ENCODE measurements at places on chromosomes 12 and 14. TPM values are rescaled to one million over a fixed set of nuclear protein-coding genes. Genes with fewer than 3 reads are reported as not detected.
A peak's percentile ranks its signal among the peaks of the same experiment; 100 is the strongest.

The KLRK1 gene
- not detected for total RNA-seq

The DNAJC22 gene
- 23.0 TPM for total RNA-seq

The ACRBP gene
- total RNA-seq: not detected

DNA sequence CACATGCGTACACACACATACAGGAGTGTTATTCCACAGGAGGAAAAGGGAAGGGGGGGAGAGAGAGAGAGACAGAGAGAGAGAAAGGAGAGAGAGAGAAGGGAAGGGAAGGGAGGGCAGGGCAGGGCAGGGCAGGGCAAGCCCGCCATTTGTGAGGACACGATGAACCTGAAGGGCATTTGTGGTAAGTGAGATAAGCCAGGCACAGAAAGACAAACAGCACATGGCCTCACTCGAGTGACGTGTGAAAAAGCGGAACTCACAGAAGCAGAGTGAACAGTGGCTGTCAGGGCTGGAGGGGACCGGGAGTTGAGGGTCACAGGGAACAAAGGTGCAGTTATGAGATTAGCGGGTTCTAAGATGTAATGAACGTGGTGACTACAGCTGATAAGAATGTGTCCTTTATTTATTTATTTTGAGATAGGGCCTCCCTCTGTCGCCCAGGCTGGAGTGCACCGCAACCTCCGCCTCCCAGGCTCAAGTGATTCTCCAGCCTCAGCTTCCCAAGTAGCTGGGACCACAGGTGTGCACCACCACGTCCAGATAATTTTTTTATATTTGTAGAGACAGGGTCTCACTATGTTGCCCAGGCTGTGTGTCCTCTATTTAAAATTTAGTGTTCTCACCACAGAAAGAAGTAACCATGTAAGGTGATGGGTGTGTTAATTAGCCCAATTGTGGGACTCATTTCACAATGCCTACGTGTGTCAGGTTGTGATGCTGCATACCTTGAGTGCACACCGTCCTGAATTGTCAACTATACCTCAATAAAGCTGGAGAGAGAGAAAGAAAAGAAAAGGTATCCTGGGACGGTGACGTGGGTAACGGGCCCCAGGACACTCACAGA lies 18.7 kb upstream of the FBRSL1 start:
- no peaks in the 10 kb centered on the region for H3K36me3 ChIP-seq
- peak overlapping the region; percentile 40 for H3K27ac ChIP-seq
- peaks cover 5% of the 10 kb centered on the region for H3K27me3 ChIP-seq
- no peak overlapping the region for H3K4me3 ChIP-seq
- peaks cover 32% of the 10 kb centered on the region for H3K4me1 ChIP-seq

GRCh38 chr14:72129291-72129690 lies 197.1 kb downstream of the RGS6 start:
- H3K27me3 ChIP-seq: no peaks in the 10 kb centered on the region
- H3K4me1 ChIP-seq: no peaks in the 10 kb centered on the region
- no peak for DNase-seq
- H3K27ac ChIP-seq: no peak overlapping the region

- no peaks in the 10 kb centered on the region for H3K36me3 ChIP-seq
These were observed 110.5 kb upstream of the CLEC14A start for GRCh38 chr14:38366374-38366773.

GRCh38 chr12:4003576-4003975 lies 130.4 kb upstream of the PARP11 start:
- no peak for DNase-seq
- H3K4me3 ChIP-seq: no peak overlapping the region
- no peaks in the 10 kb centered on the region for H3K36me3 ChIP-seq
- no peak overlapping the region for H3K27ac ChIP-seq

DNA sequence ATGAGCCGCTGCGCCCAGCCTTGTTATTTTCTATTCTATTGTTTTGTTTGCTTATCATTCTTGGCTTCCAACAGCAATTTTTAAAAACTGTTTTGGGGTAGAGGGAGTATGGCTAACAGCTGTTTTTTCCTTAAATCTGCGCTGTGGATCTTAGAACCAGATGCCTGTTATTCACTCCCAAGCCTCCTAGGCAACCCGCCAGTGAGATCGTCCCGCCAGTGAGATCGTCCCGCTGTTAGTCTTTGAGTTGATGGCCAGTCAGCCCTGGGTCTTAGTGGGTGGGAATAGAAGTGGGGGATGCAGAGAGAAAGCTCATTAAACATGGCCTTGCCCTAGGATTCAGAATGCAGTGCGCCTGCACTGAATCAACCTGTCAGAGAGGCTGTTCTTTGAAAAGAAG lies 67.3 kb upstream of the BICD1 start:
- H3K4me1 ChIP-seq: no peaks in the 10 kb centered on the region
- no peak for DNase-seq
- H3K36me3 ChIP-seq: no peaks in the 10 kb centered on the region
- no peak overlapping the region for H3K4me3 ChIP-seq

All from HepG2 (cell line).